ENCODE measurements at places on chromosomes 2 and 18. TPM values are rescaled to one million over a fixed set of nuclear protein-coding genes. Genes with fewer than 3 reads are reported as not detected.

The WIPF1 gene
- total RNA-seq: 20.1 TPM

The EVX2 gene
- total RNA-seq: 0.43 TPM

The VRK2 gene
- 21.4 TPM for total RNA-seq

The GAD1 gene
- 0.39 TPM for total RNA-seq

The C2orf81 gene
- 7.9 TPM for total RNA-seq

GRCh38 chr2:226687641-226688253 is 111.9 kb downstream of the IRS1 start:
- no peak for DNase-seq

- no peak for DNase-seq
Measured at GRCh38 chr2:50065835-50066234, 911.5 kb upstream of the FSHR start.

DNA sequence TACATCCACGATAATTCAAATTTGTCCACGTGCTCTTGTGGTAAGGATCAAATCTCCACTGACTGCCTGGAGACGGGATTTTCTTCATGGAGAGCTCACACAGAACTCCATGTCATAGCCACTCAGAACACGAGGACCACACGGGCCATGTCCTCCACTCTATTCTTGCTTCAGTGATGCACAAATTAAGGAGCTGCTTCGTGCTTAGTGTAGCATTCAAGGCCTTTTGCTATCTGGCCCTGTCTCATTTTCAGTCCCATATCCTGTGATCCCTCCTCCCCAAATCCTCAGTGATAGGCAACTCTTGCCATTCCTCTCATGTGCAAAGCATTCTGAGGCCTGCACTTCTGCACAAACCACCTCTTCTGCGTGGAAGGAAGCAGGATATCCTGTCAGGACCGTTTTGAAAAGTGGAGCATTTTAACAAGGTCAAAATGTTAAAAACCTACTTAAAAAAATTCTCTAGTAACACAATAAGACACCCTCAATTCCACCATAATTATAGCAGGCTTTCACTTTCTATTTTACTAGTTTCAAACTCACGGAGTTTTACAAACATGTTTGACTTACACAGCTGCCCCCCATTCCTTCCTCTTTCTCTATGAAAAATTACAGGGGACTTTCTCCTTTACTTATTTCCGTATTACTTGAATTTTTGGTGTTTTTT is 35.2 kb downstream of the ST3GAL5 start:
- no peak for DNase-seq

GRCh38 chr2:61898810-61899209 is 6.7 kb upstream of the COMMD1 start:
- no peak for DNase-seq

DNA sequence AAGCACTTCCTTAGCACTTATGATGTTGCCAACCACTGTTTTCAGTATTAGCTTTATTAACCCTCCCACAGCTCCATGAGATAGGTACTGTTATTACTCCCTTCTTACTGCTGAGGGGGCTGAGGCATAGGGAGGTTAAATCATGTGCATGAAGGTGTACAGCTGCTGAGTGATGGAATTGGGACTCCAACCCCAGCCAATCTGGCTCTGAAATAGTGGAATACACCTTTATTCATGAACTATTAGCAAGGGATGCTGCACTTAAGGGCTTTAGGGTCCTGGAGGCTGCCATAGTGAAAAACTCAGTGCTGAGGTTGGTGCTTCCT is 19.2 kb downstream of the SMARCAL1 start:
- DNase-seq: no peak

- DNase-seq: no peak
Measured at GRCh38 chr2:44937688-44938240, 3.7 kb upstream of the SIX3 start.

- peak; percentile 58 for DNase-seq
Measured at GRCh38 chr18:43277164-43277600, at the start of gene SYT4. TSS of gene SYT4 (minus strand) at chr18:43277490. CDS start at chr18:43277281, 209 bp downstream.

DNA sequence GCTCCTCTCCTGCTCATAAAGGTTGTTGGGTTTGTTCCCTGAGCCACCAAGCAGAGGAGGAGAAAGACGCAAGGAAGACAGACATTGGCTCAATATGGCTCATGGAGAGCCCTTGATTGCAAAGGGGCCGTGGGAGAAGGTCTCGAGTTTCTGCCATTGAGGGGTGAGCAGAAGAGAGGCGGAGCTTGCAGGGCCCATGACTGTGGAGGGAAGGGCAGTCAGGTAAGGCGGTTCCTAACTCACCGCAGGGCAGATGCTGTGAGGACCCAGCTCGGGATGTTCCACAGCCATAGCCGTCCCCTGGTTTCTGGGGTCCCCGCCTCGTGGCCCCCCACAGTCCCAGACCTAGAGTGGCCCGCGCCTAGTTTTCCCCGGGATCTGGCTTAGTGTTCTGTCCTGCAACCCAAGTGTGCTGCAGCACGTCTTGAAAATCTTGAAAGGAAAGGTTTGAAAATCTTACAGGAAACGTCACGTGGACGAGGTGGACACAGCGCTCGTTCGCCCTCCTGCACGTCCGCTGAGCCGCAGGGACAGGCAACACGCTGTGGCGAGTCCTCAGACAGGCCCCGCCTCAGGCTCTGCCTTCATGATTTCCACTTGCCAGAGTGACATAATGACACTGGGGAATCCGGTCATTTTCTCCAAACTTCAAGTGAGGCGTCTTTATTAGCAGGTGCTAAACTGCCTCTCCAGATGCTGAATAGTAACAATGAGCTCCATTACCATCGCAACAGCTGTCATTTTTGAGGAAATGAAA is 105.5 kb upstream of the HDAC4 start:
- DNase-seq: no peak

All from neural crest cell (in vitro differentiated cells).